ENCODE measurements at places on chromosomes 5 and 9.

DNA sequence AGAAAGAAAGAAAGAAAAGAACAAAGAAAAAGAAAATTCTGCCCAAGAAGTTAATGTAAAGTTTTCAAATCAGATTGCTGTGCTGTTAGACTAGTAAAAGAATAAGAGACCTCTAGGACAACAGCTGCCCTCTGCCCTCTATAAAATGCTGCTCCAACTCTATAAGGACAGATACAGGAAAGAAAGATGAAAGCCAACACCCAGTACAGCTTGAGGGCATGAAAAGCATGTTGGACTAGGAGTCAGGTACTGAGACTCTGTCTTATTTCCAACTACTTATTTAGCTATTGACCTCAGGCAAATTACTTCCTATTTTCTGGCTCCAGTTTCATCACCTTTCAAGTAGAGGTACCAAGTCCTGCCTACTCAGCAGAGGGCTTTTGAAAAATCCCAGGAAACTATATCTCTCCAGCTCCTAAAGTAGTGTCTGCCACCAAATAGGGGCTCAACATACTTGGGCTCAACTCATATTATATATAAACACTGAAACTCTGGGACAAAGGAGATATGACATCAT, 5.7 kb downstream of the HBEGF start:
- peaks cover 3% of the 10 kb centered on the region for H3K36me3 ChIP-seq
- no peak overlapping the region for H3K27ac ChIP-seq
- no peak overlapping the region for H3K4me3 ChIP-seq
- no peak for DNase-seq
- no peaks in the 10 kb centered on the region for H3K27me3 ChIP-seq
- peaks cover 12% of the 10 kb centered on the region for H3K4me1 ChIP-seq

GRCh38 chr5:80998590-80998979, 38.4 kb downstream of the RASGRF2 start:
- no peaks in the 10 kb centered on the region for H3K4me1 ChIP-seq
- no peak overlapping the region for H3K4me3 ChIP-seq
- H3K36me3 ChIP-seq: no peaks in the 10 kb centered on the region

GRCh38 chr5:133618141-133618540, 5.8 kb upstream of the FSTL4 start:
- no peaks in the 10 kb centered on the region for H3K4me1 ChIP-seq
- H3K27me3 ChIP-seq: peaks cover 5% of the 10 kb centered on the region
- DNase-seq: no peak
- H3K36me3 ChIP-seq: no peaks in the 10 kb centered on the region
- no peak overlapping the region for H3K27ac ChIP-seq
- no peak overlapping the region for H3K4me3 ChIP-seq

GRCh38 chr5:161399996-161400562, 146.4 kb downstream of the GABRB2 start:
- H3K27ac ChIP-seq: no peak overlapping the region
- H3K4me3 ChIP-seq: no peak overlapping the region
- H3K36me3 ChIP-seq: no peaks in the 10 kb centered on the region
- no peaks in the 10 kb centered on the region for H3K27me3 ChIP-seq

GRCh38 chr5:135008556-135008955, 25.5 kb downstream of the PITX1 start:
- no peak overlapping the region for H3K4me3 ChIP-seq
- H3K27me3 ChIP-seq: no peaks in the 10 kb centered on the region
- no peak for DNase-seq
- H3K4me1 ChIP-seq: no peaks in the 10 kb centered on the region
- no peaks in the 10 kb centered on the region for H3K36me3 ChIP-seq

DNA sequence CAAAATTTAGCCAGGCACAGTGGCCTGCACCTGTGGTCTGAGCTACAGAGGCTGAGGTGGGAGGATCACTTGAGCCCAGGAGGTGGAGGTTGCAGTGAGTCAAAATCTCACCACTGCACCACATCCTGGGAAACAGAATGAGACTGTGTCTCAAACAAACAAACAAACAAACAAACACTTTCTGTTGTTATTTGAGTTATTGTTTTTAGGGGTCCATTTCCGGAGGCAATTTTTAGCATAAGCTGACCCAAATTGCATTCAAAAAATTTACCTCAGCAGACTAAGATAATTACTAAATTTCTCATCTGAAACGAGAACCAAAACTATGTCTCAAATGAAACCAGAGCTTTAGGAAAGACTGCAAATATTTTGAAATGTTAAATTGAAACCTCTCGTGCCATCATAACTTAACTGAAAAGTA, 1485.1 kb downstream of the EFNA5 start:
- H3K27me3 ChIP-seq: no peaks in the 10 kb centered on the region
- no peaks in the 10 kb centered on the region for H3K4me1 ChIP-seq
- H3K27ac ChIP-seq: no peak overlapping the region
- no peak for DNase-seq
- H3K4me3 ChIP-seq: no peak overlapping the region

- no peaks in the 10 kb centered on the region for H3K36me3 ChIP-seq
- H3K4me1 ChIP-seq: no peaks in the 10 kb centered on the region
- no peak overlapping the region for H3K27ac ChIP-seq
- DNase-seq: no peak
- H3K27me3 ChIP-seq: no peaks in the 10 kb centered on the region
Observed at GRCh38 chr9:73683862-73684591, 532.4 kb downstream of the ANXA1 start.

DNA sequence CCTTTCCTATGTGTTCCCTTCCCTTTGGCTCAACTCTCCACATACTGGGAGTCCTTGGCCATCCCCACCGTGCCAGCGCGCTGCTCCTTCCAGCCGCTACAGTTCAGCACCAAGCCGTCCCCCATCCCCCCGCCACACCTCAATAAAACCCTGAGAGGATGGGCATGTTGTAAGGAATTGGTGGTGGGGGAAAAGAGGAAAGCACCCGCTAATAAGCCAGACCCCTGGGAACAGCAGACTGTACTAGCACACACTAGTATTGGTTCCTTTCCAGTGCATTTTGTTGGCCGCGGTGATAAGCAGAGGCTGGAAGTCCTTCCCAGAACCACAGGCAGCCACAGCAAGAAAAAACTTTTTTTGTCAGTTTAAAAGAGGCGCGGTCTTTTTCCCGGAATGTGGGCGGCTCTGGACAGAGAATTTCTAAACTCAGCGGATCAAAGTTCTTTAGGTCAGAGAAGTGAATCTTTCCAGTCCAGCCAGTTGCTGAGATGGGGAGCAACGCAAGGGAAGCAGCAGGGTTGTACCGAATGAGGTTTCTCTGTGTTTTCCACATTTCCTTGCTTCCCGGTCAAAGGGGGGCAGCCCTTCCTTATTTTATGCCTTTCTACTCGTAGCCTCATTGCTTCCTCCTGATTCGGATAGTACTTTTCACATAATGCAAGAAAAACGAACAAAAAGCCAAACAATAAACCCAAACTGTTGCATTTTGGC, 2.1 kb downstream of the CHSY3 start:
- H3K4me3 ChIP-seq: peak overlapping the region; percentile 29
- H3K27me3 ChIP-seq: no peaks in the 10 kb centered on the region
- no peak overlapping the region for H3K27ac ChIP-seq
- H3K36me3 ChIP-seq: no peaks in the 10 kb centered on the region
- no peak for DNase-seq

GRCh38 chr5:52725065-52725746, 62.5 kb upstream of the ITGA1 start:
- no peaks in the 10 kb centered on the region for H3K27me3 ChIP-seq
- H3K27ac ChIP-seq: peak overlapping the region; percentile 35
- H3K4me1 ChIP-seq: peaks cover 3% of the 10 kb centered on the region
- H3K36me3 ChIP-seq: no peaks in the 10 kb centered on the region

DNA sequence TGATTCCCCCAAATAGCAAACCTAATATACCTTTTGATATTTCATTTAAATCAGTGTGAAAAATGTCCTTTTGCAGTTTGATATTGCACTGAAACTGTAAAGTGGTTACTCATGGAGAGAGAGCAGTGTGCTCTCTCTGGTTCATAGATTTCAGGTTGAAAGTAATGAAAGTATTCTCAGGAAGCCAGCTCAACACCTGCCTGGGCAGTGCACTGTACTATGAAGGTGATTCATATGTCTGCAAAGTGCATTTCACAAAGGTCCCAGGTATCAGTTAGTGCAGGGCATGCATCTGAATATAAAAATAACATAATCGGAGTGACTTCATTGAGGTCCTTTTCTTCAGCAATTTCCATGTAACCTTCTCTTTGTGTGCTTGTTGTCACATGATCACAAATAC, 274.3 kb downstream of the CDH18 start:
- no peak for DNase-seq
- H3K27ac ChIP-seq: no peak overlapping the region
- H3K36me3 ChIP-seq: no peaks in the 10 kb centered on the region
- H3K27me3 ChIP-seq: no peaks in the 10 kb centered on the region
- no peaks in the 10 kb centered on the region for H3K4me1 ChIP-seq

GRCh38 chr5:100840370-100840769, 62.7 kb downstream of the ST8SIA4 start:
- no peak overlapping the region for H3K4me3 ChIP-seq
- H3K27me3 ChIP-seq: no peaks in the 10 kb centered on the region
- H3K36me3 ChIP-seq: no peaks in the 10 kb centered on the region
- DNase-seq: no peak
- no peak overlapping the region for H3K27ac ChIP-seq
- H3K4me1 ChIP-seq: no peaks in the 10 kb centered on the region

GRCh38 chr5:10503997-10504793, 59.7 kb upstream of the ANKRD33B start:
- no peaks in the 10 kb centered on the region for H3K4me1 ChIP-seq
- no peak overlapping the region for H3K4me3 ChIP-seq
- peak overlapping the region; percentile 41 for H3K27ac ChIP-seq

- no peak overlapping the region for H3K4me3 ChIP-seq
- H3K27ac ChIP-seq: no peak overlapping the region
- no peaks in the 10 kb centered on the region for H3K36me3 ChIP-seq
- H3K4me1 ChIP-seq: no peaks in the 10 kb centered on the region
Observed at GRCh38 chr9:116737152-116737546, 50.0 kb downstream of the TRIM32 start.

DNA sequence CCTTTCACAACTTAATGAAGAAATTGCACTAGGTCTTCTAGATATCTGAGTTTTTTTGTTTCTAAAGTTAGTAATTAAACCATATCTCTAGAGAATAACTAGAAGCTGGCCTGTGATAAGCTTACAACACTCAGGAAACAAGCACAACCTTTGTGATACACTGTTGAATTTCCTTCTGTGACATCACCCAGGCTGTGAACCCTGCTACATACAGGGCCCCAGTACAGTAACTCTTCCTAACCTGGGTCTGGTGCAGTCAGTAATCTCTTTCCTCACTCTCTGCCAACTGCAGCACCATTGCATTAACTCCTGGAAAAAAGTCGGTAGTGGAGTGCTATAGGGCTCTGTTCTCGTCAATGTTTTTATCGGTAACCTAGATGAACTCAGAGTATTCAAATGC, 10.6 kb upstream of the IGFBPL1 start:
- DNase-seq: no peak
- H3K4me1 ChIP-seq: no peaks in the 10 kb centered on the region
- H3K27ac ChIP-seq: no peak overlapping the region
- no peak overlapping the region for H3K4me3 ChIP-seq

DNA sequence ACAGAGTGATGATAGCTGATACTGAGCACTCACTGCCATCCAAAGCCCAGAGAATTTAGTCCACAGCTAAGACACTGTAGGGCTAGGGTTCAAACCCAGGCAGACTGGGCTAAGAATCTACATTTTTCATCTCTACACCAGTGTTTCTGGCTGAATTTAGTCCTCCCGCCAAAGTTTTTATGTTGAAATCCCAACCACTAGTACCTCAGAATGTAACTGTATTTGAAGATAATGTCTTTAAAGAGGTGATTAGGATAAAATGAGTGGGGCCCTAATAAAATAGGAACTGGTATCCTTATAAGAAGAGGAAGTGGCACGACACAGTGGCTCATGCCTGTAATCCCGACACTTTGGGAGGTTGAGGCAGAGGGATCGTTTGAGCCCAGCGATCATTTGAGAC, 4.3 kb downstream of the GNA14 start:
- no peak overlapping the region for H3K4me3 ChIP-seq
- no peaks in the 10 kb centered on the region for H3K36me3 ChIP-seq
- no peak for DNase-seq
- H3K27ac ChIP-seq: no peak overlapping the region
- peaks cover 5% of the 10 kb centered on the region for H3K27me3 ChIP-seq
- no peaks in the 10 kb centered on the region for H3K4me1 ChIP-seq

DNA sequence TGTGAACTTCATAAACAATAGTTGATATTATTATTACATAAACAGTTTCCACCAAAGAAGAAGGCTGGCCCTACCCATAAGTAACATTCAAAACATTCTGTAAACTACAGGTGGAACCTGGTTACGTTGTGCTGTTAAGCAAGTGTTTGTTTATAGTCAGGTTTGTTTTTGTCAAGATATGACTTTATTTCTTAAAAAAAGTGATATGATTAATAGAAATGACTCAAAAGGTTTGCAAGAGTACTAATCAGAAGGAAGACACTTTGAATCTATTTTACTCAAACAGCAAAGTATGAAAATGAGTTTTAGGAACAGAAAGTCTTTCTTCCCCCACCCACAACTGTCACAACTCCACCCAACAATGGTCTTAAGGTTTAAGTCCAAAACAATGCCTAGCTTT, 220.8 kb downstream of the PLK2 start:
- peaks cover 3% of the 10 kb centered on the region for H3K4me1 ChIP-seq
- no peaks in the 10 kb centered on the region for H3K36me3 ChIP-seq
- no peak for DNase-seq

DNA sequence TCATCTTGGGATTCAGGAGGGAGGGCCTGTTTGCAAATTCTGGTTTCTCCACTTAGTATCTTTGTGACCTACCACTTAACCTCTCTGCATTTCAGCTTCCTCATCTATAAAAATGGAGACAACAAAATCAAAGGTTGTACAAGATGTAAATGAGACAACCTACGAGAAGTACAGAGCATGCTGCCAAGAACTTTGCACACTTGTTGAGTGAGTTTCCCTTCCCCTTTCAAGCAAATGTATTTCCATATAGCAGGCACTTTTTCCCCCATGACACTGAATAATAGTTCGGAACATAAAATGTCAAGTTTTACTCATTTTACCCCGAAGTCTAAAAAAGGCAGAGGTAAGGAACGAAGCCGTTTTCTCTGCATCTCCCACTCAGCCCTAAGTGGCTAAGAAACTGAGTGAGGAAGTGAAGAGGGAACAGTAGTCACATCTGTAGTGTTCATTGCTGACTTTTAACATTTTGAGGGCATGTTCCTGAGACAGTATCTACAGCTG, 159.0 kb downstream of the TLE1 start:
- DNase-seq: no peak

All from kidney (tissue), 22 donors.